HEK293T (cell line): ENCODE measurements at places on chromosomes 6 and 20.

DNA sequence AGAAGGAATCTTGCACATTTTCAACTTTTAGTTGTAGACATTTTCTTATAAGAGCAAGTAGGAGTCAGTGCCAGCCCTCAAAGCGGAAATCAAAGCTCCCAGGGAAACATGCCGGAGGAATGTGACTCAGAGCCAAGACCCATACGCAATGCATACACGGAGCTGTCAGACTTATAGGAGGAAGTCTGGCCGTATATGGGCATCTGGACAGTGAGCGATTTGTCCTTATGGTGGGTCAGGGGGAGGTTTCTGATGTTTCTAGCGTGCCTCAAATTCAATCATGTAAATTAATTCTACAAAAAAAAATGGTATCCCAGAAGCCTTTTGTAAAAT is 3.6 kb upstream of the CCN2 start:
- DNase-seq = peak; percentile 21

DNA sequence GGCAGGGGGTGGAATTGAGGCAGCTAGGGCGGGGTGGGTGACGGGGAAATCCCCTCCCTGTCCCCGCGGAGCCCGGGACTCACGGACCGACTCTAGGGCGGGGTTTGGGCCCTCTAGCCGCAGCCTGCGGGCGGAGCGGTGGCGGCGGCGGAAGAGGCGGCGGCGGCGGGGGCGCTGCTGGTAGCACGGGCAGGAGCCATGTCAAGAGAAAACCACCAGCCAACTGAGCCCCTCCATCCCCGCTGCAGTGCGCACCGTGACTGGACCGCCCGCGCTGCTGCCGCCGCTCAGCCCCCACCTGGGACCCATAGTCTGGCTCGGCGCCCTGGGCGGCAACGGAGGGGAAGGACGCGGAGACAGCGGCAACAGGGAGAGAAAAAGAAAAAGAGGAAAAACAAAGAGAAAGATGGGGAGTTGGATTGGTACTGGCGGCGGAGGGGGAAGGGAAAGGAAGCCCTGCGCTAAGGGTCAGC is 1.2 kb upstream of the C6orf62 start:
- peak; percentile 32 for DNase-seq

GRCh38 chr6:6319952-6320811 is at the start of gene F13A1:
Gene F13A1 (minus strand): TSS chr6:6320662. CDS start chr6:6318664, 1,998 bp downstream.
- no peak for DNase-seq

GRCh38 chr6:166931426-166931970 is 24.9 kb downstream of the RNASET2 start:
- no peak for DNase-seq

- DNase-seq = peak; percentile 63
Observed at GRCh38 chr6:160667639-160668481, 3.8 kb upstream of the LPA start.

- DNase-seq = no peak
Observed at GRCh38 chr6:133467231-133467981, 226.2 kb downstream of the EYA4 start.
